ENCODE measurements at places on chromosomes 12 and 14.

DNA sequence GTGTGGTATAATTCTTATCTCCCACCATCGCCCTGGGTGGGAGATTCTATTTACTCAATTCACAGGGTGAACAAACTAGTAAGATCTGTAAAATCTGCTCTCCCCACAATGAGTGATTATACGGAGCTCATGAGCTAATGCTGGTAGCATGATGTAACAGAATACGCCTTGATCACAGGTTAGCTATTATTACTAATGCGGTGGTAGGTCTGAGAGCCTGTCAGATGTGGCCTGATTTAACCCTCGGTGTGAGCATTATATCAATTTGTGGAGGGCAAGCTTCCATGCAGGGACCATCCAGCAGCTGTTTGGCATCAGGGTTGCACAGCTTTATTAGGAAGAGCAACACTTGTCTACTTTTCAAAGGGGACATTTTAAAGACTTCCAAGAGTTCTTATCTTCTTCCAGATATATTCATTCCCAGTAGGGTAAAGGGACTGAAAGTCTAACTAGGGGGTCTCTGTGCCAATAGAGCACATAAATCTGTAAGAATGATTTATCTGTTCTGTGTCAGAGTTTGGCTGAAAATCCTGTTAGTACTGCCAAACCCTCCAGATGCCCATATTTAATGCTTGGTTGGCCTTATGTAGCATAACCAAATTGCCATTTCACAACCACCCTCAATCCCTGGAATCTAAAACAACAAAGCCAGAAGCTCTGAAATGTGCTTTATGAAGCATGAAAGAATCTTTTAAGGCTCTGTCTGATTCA is 18.7 kb downstream of the TSHR start:
- no peak for DNase-seq

DNA sequence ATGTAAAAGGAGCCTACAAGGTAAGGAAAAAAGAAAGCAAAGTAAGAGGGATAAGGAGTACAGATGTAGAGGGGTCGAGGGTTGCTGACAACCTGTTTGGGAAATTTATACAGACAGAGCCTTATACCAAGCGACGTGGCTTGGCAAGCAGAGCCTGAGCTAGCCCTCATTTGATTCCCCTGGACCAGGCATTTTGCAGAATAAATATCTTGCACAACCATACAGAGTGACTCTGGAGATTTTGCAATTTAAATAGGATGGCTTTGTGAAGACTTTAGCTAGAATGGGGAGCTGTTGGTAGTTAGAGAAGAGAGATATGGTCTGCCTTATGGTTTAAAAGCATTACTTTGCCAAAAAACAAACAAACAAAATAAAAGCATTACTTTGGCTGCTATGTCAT is 11.1 kb upstream of the ANO6 start:
- DNase-seq: no peak

- no peak for DNase-seq
Observed at GRCh38 chr14:54650959-54651351, 84.0 kb downstream of the SAMD4A start.

DNA sequence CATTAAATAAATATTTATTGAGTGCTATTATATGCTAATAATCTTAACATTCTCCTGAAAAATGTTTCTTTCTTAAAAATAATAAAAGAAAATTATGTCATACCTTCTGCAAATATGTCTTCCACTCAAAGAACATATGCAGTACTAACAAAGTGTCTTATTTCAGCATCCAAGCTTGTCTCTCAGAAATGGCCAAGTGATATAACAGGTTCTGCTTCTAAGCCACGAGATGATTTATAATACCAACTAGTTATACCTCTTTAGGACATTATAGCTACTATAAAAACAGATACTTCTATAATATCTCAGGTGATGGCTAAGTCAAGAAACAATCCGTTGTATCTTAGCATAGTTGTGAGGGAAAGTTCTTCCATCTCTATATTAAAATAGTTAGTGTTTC is 128.1 kb upstream of the ARID2 start:
- no peak for DNase-seq

Measured in RPMI8226 (cell line).